ENCODE measurements at places on chromosomes 1 and 21. TPM values are rescaled to one million over a fixed set of nuclear protein-coding genes. Genes with fewer than 3 reads are reported as not detected.

DNA sequence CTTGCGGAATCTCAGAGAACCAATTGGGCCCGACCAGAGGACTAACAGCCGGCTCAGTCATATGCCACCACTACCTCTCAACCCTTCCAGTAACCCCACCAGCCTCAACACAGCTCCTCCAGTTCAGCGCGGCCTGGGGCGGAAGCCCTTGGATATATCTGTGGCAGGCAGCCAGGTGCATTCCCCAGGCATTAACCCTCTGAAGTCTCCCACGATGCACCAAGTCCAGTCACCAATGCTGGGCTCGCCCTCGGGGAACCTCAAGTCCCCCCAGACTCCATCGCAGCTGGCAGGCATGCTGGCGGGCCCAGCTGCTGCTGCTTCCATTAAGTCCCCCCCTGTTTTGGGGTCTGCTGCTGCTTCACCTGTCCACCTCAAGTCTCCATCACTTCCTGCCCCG is 49.8 kb downstream of the ACP6 start:
- no peak for DNase-seq

DNA sequence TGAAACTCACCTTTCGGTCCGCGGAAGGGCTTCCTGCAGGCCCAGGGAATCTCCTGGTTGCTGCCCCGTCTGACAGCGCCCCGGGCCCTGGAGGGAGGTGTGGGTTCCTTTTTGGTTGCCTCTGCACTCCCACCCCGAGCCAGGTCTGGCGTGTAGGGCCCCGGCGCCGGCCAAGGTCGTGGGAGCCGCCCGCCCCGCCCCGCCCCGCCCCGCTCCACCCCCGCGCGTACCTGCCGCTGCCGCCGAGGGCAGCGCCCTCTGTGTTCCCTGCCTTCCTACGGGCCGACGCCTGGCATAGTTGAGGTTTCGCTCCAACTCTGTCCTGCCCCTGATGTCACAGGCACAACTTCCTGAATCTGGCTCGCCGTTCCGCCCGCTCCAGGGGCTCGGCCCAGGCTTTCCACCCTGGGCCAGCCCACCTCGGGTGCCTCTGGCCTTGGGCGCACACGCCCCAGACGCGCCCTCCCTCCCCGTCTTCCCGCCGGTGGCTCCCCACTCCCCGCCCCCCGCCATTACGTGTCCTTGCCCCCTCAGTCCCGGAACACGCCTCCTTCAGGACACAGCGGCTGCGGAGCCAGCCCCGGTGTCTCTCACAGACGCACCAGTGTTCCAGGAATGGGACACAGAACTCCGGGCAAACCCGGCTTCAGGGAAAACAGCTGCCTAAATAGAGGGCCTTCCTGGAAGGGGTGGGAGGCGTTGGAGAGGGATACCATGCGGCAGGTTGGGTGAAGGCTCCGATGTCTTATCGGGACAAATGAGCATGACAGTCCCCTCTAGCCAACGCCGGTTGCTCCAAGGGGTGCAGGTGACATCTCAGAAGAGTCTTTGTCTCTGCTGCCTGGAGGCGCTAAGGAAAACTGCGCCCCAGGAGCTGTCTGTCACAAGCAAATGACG is at the start of gene KIAA0040:
Gene KIAA0040 (minus strand): TSS at position 147 of the 897 bp plus-strand sequence. CDS start 31,763 bp downstream, outside the sequence.
- DNase-seq, result peak; percentile 84

DNA sequence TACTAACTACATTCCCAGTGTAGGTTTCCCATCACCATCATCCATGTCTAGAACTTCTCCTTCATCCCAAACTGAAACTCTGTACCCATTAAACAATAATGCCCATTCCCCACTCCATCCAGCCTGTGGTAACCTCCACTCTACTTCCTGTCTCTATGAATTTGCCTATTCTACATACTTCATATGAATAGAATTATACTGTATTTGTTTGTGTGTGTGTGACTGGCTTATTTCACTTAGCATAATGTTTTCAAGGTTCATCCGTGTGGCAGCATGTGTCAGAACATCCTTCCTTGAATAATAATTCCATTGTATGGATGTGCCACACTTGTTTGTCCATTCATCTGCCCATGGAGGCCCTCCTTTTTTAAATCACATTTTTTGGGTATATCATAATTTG is 35.7 kb downstream of the ATP2B4 start:
- no peak for DNase-seq

TDRD10 gene
- total RNA-seq, result 11.7 TPM

EPHA8 gene
- not detected for total RNA-seq

NIBAN1 gene
- 42.4 TPM for total RNA-seq
